Left lung (tissue), 14 donors: ENCODE measurements at places on chromosomes 7 and 10. TPM values are rescaled to one million over a fixed set of nuclear protein-coding genes. Genes with fewer than 3 reads are reported as not detected.

Gene FXYD4
- not detected for polyA plus RNA-seq

Gene CDNF
- polyA plus RNA-seq: 3.0 TPM

Gene TCAF2
- polyA plus RNA-seq: 5.6 TPM

Gene BZW2
- 80.0 TPM for polyA plus RNA-seq

Gene TBATA
- not detected for polyA plus RNA-seq

Gene ADIRF
- polyA plus RNA-seq: 12.8 TPM

Gene OR6B1
- polyA plus RNA-seq: not detected

Gene CALML3
- 0.75 TPM for polyA plus RNA-seq

Gene TRIL
- polyA plus RNA-seq: 47.9 TPM

DNA sequence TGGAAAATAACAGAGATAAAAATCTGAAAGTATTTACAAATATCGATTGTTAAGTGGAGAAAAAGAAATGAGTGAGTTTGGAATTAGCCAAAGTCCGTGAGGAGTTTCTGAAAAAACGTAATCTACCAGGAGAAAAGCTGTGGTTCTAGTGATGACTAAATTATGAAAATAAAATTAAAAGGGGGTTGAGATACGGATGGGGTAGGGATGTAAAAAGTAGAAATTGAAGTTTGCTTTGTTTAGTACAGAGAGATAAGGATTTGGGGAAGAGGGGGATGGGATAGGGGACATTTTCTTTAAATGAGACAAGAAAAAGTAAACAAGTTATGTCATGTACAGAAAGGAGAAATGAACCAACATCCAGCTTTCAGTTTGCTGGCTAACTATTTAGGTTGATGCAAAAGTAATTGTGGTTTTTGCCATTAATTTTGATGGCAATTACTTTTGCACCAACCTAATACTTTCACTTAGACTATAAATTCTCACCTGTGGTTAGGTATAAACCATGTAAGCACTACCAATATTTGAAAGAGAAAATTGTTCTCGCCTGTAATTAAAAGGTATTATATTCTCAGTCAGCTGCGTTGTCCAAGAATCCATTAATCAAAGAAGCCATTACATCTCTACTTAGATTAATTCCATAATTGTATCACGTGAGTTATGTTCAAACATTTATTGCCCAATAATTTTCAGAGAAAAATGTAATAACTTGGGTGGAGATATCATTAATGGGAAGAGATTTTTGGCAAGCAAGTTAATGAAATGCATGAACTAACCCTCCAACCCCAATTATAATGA, 143.0 kb upstream of the NRP1 start:
- H3K36me3 ChIP-seq: no peaks in the 10 kb centered on the region
- DNase-seq: no peak
- no peak overlapping the region for H3K27ac ChIP-seq
- H3K27me3 ChIP-seq: no peaks in the 10 kb centered on the region
- H3K4me1 ChIP-seq: no peaks in the 10 kb centered on the region

DNA sequence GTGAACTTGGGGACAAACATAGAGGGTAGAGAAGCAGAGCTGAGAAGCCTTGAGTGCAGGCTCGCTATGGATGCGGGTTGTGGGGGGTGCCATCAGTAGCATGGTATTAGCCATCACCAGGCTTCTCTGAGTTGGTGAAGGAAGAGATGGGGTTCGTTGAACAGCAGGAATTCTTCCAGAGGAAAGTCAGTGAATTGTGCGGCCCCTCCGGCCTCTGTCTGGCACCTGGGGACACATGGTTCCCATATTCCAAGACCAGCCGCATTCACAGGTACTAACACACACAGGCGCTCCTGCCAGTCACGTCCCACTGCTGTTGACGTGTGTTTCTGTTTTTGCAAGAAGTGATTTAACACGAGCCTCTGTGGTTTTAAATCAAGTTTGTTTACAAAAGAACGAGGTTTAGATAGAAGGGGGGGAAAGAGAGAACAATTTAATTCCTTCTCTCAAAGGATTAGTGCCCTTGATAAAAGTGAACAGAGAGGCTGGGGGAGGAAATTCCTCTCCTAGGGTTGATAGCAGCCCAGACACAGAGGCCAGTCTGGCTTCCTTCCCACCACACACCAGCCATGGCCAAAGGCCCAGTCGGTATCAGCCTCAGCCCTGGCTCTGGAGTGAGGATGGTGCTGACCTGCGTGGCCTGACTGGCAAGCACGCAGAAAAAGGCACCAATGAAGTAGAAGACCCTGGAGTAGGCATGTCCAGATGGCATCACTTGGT, 252.6 kb upstream of the IGFBP3 start:
- H3K4me3 ChIP-seq: no peak overlapping the region
- no peaks in the 10 kb centered on the region for H3K36me3 ChIP-seq
- H3K27ac ChIP-seq: no peak overlapping the region
- H3K27me3 ChIP-seq: no peaks in the 10 kb centered on the region

DNA sequence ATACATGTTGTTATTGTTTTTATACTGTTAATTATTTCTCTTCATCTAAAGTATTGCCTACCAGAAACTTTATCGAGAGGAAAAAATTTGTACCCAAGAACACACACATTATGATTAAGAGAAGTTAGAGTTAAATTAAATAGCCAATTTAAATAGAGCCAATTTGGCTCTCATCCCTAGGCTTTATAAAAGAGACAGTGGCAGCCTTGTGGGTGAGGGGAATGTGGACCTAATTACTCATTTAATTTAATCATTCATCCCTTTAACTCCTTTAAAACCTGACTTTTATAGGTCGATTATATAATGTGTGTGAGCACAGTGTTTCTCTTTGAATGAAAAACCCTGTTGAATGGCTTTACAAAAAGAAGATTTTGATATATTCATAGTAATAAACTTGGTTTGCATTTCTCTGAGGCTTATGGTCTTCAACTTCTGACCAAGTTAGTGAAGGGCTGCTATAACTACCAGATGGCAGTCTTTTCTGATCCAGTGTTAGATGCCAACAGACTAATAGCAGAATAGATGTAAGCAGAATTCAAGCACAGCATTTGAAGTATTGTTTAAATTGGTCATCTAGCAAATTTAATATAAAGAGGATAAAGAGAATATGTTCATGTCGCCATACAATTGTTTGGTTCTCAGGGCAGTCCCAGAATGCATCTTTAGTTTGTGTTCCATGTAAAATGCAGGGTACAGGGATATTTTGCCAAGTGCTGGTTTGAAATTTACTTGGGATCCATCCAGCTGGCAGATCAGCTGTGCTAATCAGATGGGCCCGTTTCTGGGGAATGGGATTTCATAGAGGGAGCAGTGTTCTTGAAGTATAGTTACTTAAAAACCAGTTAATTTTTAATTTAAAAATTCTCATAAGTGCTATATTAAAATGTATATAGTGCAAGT, 25.3 kb downstream of the ADD3 start:
- no peak for DNase-seq
- H3K27me3 ChIP-seq: no peaks in the 10 kb centered on the region
- H3K36me3 ChIP-seq: no peaks in the 10 kb centered on the region

DNA sequence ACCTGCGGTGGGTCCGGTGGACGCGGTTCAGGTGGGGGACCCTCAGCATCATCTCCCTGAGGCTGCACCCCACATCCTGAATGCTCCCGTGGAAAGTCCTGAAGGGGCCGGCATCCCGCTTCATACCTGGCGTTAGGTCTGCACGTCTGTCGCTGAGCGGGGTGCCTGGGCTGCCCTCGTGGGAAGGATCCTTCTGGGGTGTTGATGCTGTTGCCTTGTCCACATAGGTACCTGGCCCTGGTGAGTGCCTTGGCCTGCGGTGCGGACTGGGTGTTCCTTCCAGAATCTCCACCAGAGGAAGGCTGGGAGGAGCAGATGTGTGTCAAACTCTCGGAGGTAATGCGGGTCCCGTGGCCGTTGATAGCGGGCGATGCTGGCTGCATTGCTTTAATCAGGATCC, 37.8 kb downstream of the PFKP start:
- H3K27me3 ChIP-seq: no peaks in the 10 kb centered on the region
- no peak overlapping the region for H3K4me3 ChIP-seq
- H3K27ac ChIP-seq: no peak overlapping the region
- no peaks in the 10 kb centered on the region for H3K4me1 ChIP-seq

DNA sequence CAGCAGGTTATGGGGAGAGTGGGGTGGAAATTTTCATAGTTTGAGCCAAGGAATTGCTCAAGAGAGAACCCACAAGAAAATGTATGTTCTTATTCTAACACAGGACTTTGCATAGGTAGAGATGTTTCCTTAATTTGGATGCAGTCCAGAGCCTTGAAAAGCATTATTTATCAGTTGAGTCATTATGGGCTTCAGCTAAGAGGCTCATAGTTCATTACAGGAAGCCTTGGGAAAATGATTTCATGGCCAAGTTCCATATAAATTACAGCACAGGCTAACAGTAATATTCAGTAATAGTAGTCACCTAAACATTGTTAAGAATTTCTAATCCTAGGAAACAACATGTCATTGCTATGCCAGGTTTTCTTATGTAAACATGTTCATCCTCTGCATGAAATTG, 131.1 kb upstream of the PTPRZ1 start:
- H3K27ac ChIP-seq: no peak overlapping the region
- H3K27me3 ChIP-seq: no peaks in the 10 kb centered on the region
- no peak overlapping the region for H3K4me3 ChIP-seq
- no peaks in the 10 kb centered on the region for H3K36me3 ChIP-seq
- no peak for DNase-seq

DNA sequence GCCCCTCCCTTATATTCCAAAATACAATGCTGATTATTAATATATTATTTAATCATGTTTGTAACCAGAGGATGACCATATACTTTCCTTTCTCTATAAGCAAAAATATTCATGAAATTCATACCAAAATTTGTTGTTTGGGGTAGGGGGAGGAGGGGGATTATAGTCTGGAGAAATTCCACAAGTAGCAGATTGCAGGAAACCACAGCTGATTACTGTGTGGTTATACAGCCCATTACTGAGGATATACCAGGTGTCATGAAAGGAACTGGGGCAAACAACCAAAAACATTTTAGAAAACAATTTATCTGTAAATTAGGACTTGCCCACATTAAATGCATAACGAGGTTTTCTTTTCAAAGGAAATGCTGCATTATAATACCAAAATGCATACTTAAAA, 50.3 kb downstream of the SEMA3C start:
- H3K27ac ChIP-seq: no peak overlapping the region
- no peak overlapping the region for H3K4me3 ChIP-seq
- no peaks in the 10 kb centered on the region for H3K4me1 ChIP-seq
- no peaks in the 10 kb centered on the region for H3K27me3 ChIP-seq
- no peak for DNase-seq

GRCh38 chr10:4655879-4656278, 170.1 kb upstream of the AKR1E2 start:
- no peaks in the 10 kb centered on the region for H3K27me3 ChIP-seq
- DNase-seq: no peak
- no peaks in the 10 kb centered on the region for H3K36me3 ChIP-seq
- H3K27ac ChIP-seq: no peak overlapping the region
- H3K4me1 ChIP-seq: no peaks in the 10 kb centered on the region
- H3K4me3 ChIP-seq: no peak overlapping the region

- no peak for DNase-seq
- H3K4me1 ChIP-seq: no peaks in the 10 kb centered on the region
- H3K27ac ChIP-seq: no peak overlapping the region
Observed at GRCh38 chr7:25823571-25823970, 328.4 kb upstream of the NFE2L3 start.

DNA sequence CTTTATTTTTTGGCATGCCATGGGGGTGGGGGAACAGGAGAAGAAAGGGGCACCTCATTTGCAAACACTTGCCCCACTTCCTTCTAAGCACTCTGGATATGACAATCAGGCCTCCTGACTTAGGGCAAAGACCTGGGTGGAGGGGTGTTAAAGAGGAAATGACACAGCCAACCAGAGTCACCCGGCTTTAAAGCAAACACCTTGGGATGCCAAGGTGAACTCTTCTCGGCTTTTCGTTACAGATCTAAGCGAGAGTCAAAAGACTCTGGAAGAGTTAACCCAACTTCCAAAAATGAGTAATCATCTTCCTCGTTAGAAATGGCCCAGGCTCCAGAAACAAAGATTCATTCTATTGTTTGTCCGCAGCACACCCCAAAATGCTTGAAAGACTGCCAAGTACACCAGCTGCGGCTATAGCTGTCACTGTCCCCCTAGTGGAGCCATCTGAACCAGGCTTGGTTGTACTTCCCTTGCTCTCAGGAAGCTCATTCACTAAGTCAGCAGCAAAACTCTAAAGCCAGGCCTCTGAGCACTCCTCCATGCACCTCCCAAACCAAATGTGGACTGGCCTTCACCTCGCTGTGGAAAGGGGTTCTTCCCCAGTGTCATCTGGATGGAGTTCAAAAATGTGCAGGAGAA, 24.8 kb downstream of the FAM53B start:
- no peaks in the 10 kb centered on the region for H3K27me3 ChIP-seq
- no peaks in the 10 kb centered on the region for H3K36me3 ChIP-seq
- H3K4me1 ChIP-seq: peaks cover 52% of the 10 kb centered on the region
- no peak for DNase-seq

DNA sequence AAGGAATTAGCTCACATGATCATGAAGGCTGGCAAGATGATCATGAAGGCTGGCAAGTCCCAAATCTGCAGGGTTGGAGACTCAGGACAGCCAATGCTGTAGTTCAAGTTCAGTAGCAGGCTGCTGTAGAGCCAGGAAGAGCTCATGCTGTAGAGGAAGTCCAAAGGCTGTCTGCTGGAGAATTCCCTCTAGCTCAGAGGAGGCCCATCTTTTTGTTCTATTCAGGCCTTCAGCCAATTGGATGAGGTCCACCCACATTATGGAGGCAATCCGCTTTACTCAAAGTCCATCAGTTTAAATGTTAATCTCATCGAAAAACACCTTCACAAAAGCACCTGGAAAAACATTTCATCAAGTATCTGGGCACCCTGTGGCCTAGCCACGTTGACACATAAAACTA, 24.8 kb upstream of the FAM171A1 start:
- no peaks in the 10 kb centered on the region for H3K27me3 ChIP-seq
- no peak overlapping the region for H3K27ac ChIP-seq
- H3K4me3 ChIP-seq: no peak overlapping the region
- no peaks in the 10 kb centered on the region for H3K4me1 ChIP-seq
- no peak for DNase-seq

GRCh38 chr10:130725474-130725970, 586.0 kb downstream of the TCERG1L start:
- peaks cover 26% of the 10 kb centered on the region for H3K27me3 ChIP-seq
- H3K4me3 ChIP-seq: no peak overlapping the region
- H3K27ac ChIP-seq: no peak overlapping the region
- DNase-seq: no peak
- no peaks in the 10 kb centered on the region for H3K4me1 ChIP-seq

GRCh38 chr7:141231018-141231792, 157.3 kb downstream of the TMEM178B start:
- H3K27me3 ChIP-seq: no peaks in the 10 kb centered on the region
- H3K27ac ChIP-seq: no peak overlapping the region
- H3K4me3 ChIP-seq: no peak overlapping the region
- no peaks in the 10 kb centered on the region for H3K4me1 ChIP-seq
- no peaks in the 10 kb centered on the region for H3K36me3 ChIP-seq

DNA sequence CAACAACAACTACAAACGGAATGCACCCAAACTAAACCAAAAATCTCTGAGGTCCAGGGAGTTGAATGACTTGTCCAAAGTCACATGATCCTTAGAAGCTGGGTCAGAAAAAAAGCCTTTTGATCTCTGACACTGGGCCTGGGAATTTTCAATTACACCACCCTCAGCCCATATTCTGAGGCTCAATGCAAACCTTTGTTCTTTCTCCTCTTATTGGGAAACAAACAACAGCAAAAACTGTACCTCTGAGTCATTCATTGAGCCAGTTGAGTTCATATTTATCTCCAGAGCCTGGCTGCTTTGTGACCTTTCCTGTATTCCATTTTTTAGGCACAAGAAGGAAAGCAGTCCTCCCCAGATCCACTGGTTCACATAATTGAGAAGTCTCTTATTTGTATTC, 51.2 kb upstream of the SORCS1 start:
- no peak overlapping the region for H3K4me3 ChIP-seq
- DNase-seq: no peak
- no peaks in the 10 kb centered on the region for H3K4me1 ChIP-seq

GRCh38 chr7:151832138-151832537, 44.8 kb downstream of the PRKAG2 start:
- no peaks in the 10 kb centered on the region for H3K36me3 ChIP-seq
- H3K27me3 ChIP-seq: no peaks in the 10 kb centered on the region
- H3K4me1 ChIP-seq: no peaks in the 10 kb centered on the region
- DNase-seq: no peak
- no peak overlapping the region for H3K27ac ChIP-seq
